A673 (cell line): ENCODE measurements at places on chromosomes 7 and 10. TPM values are rescaled to one million over a fixed set of nuclear protein-coding genes. Genes with fewer than 3 reads are reported as not detected.

CLEC5A gene
- total RNA-seq: not detected in 2 replicates

TMEM229A gene
- total RNA-seq: 22.2 and 24.6 TPM in 2 replicates

GPR37 gene
- 0.42 and 0.67 TPM in 2 replicates for total RNA-seq

DNA sequence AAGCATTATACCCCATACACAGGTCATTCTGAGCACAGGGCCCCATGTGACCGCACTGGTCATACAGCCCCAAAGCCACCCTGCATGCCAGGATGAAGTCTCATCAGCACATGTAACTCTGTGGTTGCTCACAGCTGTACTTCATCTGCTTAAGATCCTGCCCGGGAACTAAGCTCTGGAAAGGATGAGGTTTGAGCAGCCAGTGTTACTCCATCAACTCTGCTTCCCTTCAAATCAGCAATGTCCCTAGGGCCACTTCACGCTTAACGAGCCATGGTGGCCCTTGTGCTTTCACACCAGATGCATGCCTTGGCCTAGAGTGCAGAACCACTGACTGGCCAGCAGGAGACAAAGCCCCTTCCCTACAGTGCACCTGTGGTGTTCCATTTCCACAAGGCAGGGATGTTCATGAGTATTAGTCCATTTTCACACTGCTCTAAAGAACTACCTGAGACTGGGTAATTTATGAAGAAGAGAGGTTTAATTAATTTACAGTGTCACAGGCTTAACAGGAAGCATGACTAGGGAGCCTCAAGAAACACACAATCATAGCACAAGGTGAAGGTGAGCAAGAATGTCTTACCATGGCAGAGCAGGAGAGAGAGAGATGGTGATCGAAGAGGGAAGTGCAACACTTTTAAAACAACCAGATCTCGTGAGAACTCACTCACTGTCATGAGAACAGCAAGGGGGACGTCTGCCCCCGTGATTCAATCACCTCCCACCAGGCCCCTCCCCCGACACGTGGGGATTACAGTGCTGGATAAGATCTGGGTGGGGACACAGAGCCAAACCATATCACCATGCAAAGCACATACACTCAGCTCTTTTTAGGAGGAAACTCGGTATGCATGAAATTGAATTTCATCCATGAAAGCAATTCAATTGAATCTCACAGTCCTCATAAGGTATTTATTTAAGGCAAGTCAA lies 149.0 kb upstream of the CDCA7L start:
- peak; percentile 53 for DNase-seq

DNA sequence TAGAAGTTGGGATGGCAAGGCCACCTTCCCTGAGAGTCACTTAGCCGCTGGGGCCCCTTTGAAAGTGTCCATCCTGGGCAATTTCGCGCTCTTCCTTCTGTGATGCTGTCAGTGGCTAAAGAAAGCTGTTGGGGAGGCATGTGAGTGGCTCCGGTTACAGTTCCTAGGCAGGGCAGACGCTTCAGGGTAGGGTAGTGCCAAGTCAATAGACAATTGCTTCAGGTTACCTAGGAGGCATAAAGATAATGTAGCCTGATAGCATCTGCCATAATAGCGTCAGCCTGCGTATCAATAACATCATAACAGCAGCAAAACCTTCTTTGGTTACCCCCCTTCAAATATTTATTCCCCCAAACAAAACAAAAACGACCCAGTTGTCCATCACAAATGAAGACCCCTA lies at the start of gene FAM107B:
Gene FAM107B (minus strand): TSS at position 101 of the 400 bp plus-strand sequence. CDS start 234 bp downstream, outside the sequence.
- no peak for DNase-seq
